ENCODE measurements at places on chromosomes 3 and 15.

DNA sequence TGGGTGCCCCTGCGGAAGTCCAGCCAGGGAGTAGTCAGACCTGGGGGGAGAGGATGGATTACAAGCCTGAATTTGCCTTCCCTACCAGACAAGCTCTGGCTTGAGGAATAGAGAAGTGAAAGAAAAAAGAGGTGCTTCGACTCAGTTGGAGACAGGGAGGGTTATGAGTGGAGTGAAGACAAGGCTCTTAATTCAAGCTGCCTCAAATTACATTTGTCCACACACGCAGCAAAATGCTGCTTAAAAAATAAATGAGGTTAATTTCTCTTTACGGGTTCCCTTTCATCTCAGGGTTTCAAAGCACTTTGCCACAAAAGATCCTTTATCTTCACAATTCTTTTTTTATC, 49.0 kb upstream of the SLC4A7 start:
- no peak for DNase-seq

DNA sequence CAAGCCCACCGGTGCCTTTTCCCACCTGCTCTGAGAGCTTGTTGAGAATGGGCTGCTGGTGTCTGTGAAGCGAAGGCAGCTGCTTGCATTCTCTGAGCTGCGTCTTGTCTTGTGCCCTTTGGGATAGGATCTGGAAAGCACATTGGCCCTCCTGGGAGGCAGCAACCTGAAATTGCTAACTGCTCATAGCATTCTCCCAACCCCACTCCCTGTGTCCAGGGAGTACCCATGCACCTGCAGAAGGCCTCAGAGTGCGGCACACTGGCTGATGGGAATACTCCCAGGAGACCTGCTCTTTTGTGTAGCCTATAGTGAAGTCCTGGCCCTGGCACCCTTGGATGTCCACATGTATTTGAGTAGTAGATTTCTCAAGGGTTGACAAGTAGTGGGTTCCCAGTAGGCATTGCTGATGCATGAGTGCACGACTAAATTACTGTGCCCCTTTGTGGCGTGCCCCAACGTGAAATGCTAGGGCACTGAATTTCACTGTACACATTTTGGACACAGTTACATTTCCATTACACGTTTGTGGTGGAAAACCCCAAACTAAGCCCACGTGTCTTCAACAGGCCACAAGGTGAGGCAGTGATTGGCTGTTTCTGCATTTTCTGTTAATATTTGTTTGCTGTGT, 3.7 kb downstream of the EPHB1 start:
- no peak for DNase-seq

DNA sequence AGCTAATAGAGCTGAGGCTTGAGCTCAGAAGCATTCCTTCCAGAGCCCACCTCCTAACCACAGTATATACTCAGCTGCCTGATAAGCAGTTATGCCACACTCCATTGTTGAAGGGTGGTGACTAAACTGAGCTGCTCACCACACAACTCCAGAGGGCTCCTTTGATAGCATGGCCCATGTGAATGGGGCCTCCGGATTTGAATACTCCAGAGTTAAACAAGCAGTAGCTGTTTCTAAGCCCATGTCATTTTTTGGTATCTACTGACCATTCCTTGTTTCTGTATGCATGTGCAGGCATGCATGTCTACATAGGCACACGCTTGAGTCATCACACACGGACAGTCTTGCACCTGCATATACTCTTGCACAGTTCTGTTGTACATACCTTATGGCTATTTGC, 28.9 kb downstream of the IGSF10 start:
- no peak for DNase-seq

GRCh38 chr3:187997490-187997889, 156.5 kb upstream of the LPP start:
- no peak for DNase-seq

DNA sequence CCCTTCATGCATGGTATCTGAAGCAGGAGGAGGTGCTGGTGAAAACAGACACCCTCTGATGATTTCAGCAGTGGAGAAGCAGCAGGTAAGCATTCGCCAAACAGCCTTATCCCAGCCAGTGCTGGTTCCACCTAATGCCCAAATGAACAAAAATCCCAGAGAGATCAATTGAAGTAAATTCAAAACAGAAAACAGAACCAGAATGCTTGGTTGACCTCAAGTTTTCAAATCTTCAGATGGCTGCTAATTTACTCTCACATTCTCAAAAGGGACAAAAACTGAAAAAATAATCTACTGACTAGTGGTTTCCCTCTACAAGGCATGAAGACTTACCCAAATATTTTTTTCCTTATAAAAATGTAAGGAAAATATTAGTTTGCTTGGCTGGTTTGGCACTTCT, 87.0 kb upstream of the MYO5C start:
- no peak for DNase-seq

DNA sequence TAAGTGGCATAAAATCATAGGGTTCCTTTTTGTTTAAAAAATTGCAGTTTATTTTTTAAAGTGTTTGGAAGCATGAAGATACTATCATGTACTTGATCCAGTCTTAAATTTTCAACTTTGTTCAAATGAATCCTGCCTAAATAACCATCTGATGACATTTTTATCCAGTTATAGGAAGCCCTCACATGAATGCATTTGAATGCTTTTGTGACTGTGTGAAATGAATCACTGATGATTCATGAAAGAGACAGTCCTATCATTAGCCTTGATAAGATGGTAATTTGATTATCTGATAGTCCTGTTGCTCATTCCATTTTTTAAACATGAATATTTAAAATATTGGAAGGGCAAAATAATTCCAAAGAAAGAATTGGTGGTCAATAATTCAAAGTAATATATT, 401.9 kb upstream of the ROBO2 start:
- DNase-seq: no peak

GRCh38 chr15:84821501-84822021, 4.4 kb downstream of the ALPK3 start:
- DNase-seq: no peak

DNA sequence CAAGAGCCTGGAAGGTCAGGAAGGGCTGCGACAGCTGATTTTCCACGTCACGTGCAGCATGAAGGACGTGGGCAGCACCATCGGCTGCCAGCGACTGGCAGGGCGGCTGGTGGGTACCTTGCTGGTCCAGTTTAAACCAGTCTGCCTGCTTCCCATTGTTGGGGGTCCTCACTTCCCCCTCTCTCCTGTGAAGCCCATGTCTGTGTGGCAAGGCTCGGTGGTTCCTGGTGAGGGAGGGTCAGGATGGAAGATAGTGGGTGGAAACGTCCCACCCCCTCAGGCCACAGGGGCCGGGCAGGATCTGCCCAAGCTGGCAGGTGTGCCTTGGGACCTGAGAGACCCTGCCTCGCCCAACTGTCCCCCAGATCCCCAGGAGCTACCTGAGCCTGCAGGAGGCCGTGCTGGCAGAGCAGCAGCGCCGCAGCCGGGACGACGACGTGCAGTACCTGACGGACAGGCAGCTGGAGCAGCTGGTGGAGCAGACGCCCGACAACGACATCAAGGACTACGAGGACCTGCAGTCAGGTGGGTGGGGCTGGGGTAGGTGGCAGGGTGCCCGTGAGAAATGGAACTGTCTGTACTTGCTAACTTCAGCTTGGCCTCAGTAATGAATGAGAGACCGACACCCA, 108.2 kb downstream of the LRRK1 start:
- DNase-seq: no peak

GRCh38 chr15:55358471-55358870, 39.4 kb downstream of the PIGB start:
- no peak for DNase-seq

GRCh38 chr3:73431183-73431900, 193.4 kb downstream of the PDZRN3 start:
- DNase-seq: no peak
